ENCODE measurements at places on chromosomes 3 and 15. TPM values are rescaled to one million over a fixed set of nuclear protein-coding genes. Genes with fewer than 3 reads are reported as not detected.

The EXD1 gene
- polyA plus RNA-seq = not detected

GRCh38 chr3:29186982-29187725 is 93.7 kb upstream of the RBMS3 start:
- no peak for DNase-seq

DNA sequence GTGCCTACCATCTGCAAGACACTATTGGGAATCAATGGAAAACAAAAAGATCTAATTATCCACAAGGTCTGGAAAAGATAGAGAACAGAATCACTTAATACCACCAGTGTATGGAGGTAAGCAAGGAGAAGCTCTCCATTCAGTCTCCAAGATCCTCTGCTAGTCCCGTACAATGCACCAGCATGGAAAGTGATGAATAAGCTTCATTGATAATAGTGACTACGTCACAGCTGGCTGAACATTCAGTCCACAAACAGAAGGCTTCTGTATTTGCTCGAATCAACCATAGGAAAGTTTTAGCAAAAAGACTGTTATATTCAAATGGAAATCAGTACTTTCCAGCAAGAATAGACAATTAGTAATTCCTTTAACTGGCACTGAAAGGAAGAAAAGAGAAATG is 42.9 kb downstream of the IGSF11 start:
- DNase-seq = no peak

The TMIE gene
- 1.1 TPM for polyA plus RNA-seq

The LMAN1L gene
- polyA plus RNA-seq = not detected

DNA sequence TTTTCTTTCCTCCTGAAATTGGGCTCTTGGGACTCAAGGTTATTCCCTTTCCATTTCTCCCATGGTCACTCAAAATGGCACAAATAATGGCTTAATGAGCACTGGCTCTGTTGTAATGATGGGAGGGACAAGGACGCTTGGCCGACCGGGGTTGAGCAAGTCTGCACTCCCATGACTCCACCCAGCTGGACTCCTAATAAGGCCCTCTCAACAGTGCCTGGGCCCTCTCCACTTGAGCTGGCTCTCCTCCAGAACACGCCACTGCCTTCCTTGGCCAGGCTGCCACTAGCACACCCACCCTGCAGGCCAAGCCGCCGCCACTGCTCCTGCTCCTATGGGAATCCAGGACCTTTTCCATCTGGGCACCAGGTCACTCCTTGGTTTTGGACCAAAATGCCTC is 42.3 kb downstream of the ADCY5 start:
- no peak for DNase-seq
